ENCODE measurements at places on chromosomes 1 and 21. TPM values are rescaled to one million over a fixed set of nuclear protein-coding genes. Genes with fewer than 3 reads are reported as not detected.

DYNLT4 gene
- 0.40 TPM for total RNA-seq

KLHDC8A gene
- total RNA-seq: 0.22 TPM

GON4L gene
- 28.0 TPM for total RNA-seq

SPSB1 gene
- 5.4 TPM for total RNA-seq

SPATA17 gene
- 3.0 TPM for total RNA-seq

DMBX1 gene
- not detected for total RNA-seq

CENPS gene
- 5.4 TPM for total RNA-seq

GJA8 gene
- not detected for total RNA-seq

TNFRSF1B gene
- 8.8 TPM for total RNA-seq

CLEC20A gene
- 0.04 TPM for total RNA-seq

ALDH9A1 gene
- total RNA-seq: 40.1 TPM

TMEM61 gene
- 0.04 TPM for total RNA-seq

GGPS1 gene
- 30.3 TPM for total RNA-seq

AKR7A2 gene
- 42.8 TPM for total RNA-seq

ACOT11 gene
- 8.2 TPM for total RNA-seq

KCNJ9 gene
- 0.09 TPM for total RNA-seq

AMY1B gene
- total RNA-seq: not detected

MAN1C1 gene
- 5.2 TPM for total RNA-seq

TMEM81 gene
- total RNA-seq: 1.6 TPM

MAP10 gene
- total RNA-seq: 2.9 TPM

KRTAP13-2 gene
- not detected for total RNA-seq

TMEM52 gene
- total RNA-seq: 66.3 TPM

IL24 gene
- total RNA-seq: not detected

GJA9 gene
- total RNA-seq: not detected

TIE1 gene
- 32.7 TPM for total RNA-seq

FCRL1 gene
- 0.09 TPM for total RNA-seq

PPT1 gene
- 38.9 TPM for total RNA-seq

RIPK4 gene
- 0.22 TPM for total RNA-seq

NMNAT2 gene
- 0.49 TPM for total RNA-seq

CACNA1S gene
- 26.1 TPM for total RNA-seq

ADORA3 gene
- 0.58 TPM for total RNA-seq

FMO4 gene
- 2.0 TPM for total RNA-seq

FCER1G gene
- 6.9 TPM for total RNA-seq

MYCL gene
- 2.4 TPM for total RNA-seq

CD5L gene
- not detected for total RNA-seq

HFM1 gene
- total RNA-seq: 4.0 TPM

ETV3L gene
- not detected for total RNA-seq

TMIGD3 gene
- 0.22 TPM for total RNA-seq

PKP1 gene
- 3.3 TPM for total RNA-seq

FOXD3 gene
- total RNA-seq: 6.4 TPM

LENEP gene
- 0.40 TPM for total RNA-seq

KRTAP19-3 gene
- not detected for total RNA-seq

NRAS gene
- total RNA-seq: 46.2 TPM

MSH4 gene
- 0.44 TPM for total RNA-seq

DYNLT5 gene
- 4.0 TPM for total RNA-seq

PRKAA2 gene
- 27.5 TPM for total RNA-seq

NHLH1 gene
- 0.04 TPM for total RNA-seq

ESPN gene
- 0.22 TPM for total RNA-seq

RBM15 gene
- total RNA-seq: 18.8 TPM

CD1B gene
- 0.09 TPM for total RNA-seq

CNR2 gene
- total RNA-seq: under 0.01 TPM
